ENCODE measurements at places on chromosomes 16 and 17. TPM values are rescaled to one million over a fixed set of nuclear protein-coding genes. Genes with fewer than 3 reads are reported as not detected.

ZNF319 gene
- total RNA-seq = 17.5 TPM

GRCh38 chr17:50214976-50215760, 13.7 kb upstream of the COL1A1 start:
- H3K4me1 ChIP-seq = peaks cover 24% of the 10 kb centered on the region
- H3K27me3 ChIP-seq = no peaks in the 10 kb centered on the region

DNA sequence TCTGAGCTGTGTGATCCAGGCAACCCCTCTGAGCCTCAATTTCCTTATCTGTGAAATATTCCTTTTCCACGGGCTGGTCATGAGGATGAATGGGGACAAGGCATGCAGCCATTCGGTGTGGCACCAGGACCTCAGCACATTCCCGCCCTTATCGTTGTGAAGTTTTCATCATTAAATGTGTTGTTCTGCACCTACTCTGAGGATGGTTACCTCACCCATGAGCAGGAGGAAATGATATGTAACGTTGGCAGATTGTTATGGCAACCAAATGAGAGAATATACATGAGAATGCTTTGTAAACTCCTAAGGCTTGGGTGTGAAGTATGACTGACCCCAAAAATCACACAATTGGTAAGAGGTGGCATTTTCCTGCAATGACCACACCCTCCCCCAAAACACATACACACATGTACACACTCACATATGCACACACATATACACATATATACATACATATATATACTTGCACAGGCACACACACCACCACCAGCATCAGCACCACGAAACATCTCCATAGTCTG, 39.5 kb downstream of the SMARCE1 start:
- no peak for DNase-seq
- H3K4me1 ChIP-seq = no peaks in the 10 kb centered on the region
- H3K4me3 ChIP-seq = no peak overlapping the region
- no peak overlapping the region for H3K27ac ChIP-seq
- H3K36me3 ChIP-seq = no peaks in the 10 kb centered on the region

DNA sequence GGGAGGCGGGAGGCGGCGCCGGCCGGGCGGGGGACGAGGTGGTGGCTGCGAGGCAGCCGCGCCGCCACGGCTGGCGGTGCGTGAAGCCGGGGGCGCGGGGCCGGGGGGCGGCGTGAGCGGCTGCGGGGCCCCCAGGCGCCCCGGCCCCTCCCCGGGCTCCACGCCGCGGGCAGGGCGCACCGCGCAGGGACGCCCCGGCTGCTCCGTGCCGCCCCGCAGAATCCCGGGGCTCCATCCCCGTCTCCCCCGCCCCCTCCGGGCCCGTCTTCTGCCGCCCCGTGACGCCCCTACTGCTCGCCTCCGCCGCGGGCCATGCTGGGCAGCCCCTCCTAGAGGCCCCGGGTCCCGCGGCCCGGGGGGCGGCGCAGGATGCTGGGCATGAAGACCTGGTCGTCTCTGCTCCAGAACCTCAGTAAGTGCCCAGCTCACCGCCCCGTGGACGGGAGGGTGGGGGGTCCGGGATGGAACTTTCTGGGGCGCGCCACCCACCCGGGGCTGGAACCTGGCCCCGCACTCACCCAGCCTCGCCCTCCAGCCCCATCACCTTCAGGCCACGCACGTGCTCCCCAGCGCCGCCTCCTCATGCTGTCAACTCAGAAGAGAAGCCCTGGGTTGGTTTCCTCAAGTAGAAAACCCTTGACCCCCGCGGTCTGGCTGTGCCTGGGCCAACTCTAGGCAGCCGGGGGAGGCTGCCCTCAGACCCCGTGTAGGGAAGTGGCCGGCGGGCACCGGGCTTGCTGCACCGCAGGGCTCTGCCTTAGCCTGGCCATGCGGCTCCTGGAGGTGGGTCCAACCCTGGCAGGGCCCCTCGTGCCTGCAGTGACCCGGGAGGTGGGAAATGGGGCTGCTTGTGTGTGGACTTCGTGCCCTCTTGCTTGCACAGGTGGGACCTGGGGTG, 150.2 kb upstream of the GSE1 start:
- no peaks in the 10 kb centered on the region for H3K27me3 ChIP-seq
- DNase-seq = no peak
- peaks cover 10% of the 10 kb centered on the region for H3K4me1 ChIP-seq
- H3K27ac ChIP-seq = no peak overlapping the region
- peak overlapping the region; percentile 55 for H3K4me3 ChIP-seq

GRCh38 chr17:34259146-34259545, 4.1 kb downstream of the CCL2 start:
- H3K4me3 ChIP-seq = no peak overlapping the region
- no peaks in the 10 kb centered on the region for H3K27me3 ChIP-seq
- DNase-seq = no peak
- peaks cover 7% of the 10 kb centered on the region for H3K4me1 ChIP-seq
- H3K36me3 ChIP-seq = no peaks in the 10 kb centered on the region

IFT20 gene
- total RNA-seq = 13.6 TPM

- no peaks in the 10 kb centered on the region for H3K27me3 ChIP-seq
- no peak overlapping the region for H3K4me3 ChIP-seq
- no peak overlapping the region for H3K27ac ChIP-seq
- H3K36me3 ChIP-seq = no peaks in the 10 kb centered on the region
Observed at GRCh38 chr17:50517011-50517410, 8.8 kb downstream of the MYCBPAP start.

TBKBP1 gene
- 18.3 TPM for total RNA-seq

DNA sequence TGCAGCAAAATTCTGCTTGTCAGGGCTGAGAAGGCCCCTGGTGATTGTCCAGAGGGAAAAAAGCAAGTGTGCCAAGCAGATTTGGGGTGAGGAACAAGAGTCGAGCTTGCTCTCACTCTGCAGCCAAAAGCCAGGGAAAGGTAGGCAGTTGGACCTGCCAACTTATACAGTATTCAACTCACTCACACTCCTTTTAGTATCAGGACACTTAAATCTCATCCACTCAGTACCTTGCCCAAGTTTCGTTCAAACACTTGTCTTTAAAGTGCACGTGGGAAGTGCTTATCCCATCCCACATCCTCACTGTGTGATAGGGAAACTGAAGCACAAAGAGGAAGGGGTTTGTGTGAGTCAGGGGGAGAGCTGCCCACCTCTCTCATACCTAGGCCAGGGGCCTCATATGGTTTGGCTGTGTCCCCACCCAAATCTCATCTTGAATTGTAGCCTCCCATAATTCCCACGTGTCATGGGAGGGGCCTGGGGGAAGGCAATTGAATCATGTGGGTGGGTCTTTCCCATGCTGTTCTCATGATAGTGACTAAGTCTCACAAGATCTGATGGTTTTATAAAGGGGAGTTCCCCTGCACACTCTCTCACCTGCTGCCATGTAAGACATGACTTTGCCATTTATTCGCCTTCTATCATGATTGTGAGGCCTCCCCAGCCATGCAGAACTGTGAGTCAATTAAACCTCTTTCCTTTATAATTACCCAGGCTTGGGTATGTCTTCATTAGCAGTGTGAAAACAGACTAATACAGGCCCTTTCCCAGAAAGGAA, 25.6 kb upstream of the CES5A start:
- no peaks in the 10 kb centered on the region for H3K27me3 ChIP-seq
- no peak overlapping the region for H3K4me3 ChIP-seq

- DNase-seq = no peak
- H3K27me3 ChIP-seq = no peaks in the 10 kb centered on the region
- peaks cover 7% of the 10 kb centered on the region for H3K36me3 ChIP-seq
- H3K4me3 ChIP-seq = no peak overlapping the region
Observed at GRCh38 chr17:32773856-32774694, 102.8 kb downstream of the MYO1D start.

DNA sequence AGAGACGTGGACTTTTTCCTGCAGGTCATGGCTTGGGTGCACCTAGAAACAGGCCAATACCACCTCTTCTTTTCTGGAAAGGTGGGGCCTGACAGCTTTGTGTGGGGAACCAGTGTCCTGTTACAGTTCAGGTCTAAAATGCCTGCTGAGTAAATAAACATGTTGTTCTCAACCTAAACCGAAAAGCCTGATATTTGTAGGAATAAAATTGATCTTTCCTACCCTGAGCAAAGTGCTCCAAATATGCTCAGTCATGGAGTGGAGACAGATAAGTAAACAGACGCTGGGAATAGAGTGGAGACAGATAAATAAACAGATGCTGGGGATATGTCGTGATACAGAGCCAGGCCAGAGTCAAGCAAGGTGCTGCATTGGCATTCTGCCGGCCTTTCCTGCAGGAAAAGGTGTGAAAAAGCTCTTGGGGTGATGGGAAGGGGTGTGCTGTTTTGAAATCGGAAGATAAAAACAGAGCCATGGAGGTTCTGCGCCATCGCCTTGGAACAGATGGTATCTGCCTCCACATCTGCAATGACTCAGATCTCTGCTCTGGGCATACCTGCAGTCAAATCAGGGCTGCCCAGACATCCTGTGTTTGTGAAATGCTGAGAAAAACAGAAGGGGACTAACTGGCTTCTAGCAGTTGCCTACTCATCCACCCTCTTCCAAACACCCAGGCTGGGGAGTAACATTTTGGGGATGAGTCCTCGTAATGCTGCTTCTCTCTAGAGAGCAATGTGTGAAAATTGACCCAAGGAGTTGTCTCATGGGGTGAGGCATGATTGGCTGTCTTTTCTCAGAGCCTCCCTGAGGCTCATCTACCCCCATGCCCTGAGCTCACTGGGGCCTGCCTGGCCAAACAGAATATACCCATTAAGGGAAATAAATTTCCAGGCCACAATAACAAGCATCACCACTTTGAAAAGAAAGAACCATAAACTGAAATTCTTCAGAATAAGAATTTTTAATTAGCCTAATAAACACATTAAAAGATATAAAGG, 16.8 kb upstream of the TRPV2 start:
- DNase-seq = no peak
- no peaks in the 10 kb centered on the region for H3K36me3 ChIP-seq
- no peaks in the 10 kb centered on the region for H3K4me1 ChIP-seq
- no peak overlapping the region for H3K4me3 ChIP-seq
- no peaks in the 10 kb centered on the region for H3K27me3 ChIP-seq

DNA sequence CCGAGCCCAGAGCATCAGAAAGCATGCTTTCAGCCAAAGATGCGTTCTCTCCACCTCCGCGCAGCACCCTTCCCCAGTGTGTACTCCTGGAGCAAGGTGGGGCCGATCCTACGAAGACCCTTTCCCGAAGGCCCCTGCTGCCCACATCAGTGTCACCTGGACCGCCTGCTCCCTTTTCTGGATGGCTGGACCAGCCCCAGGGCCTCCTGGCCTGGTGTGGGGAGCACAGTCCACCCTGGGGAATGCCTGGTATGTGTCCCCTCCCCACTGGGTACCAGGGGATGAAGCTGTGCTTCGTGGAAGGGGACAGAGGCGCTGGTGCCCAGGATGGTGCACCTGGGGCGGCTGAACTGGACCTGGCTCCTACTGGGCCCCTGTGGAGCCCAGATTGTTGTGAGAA, 173.8 kb downstream of the SEC14L1 start:
- peaks cover 39% of the 10 kb centered on the region for H3K4me1 ChIP-seq
- DNase-seq = peak; percentile 55
- no peaks in the 10 kb centered on the region for H3K27me3 ChIP-seq
- no peak overlapping the region for H3K27ac ChIP-seq
- H3K4me3 ChIP-seq = no peak overlapping the region
- H3K36me3 ChIP-seq = no peaks in the 10 kb centered on the region

DNA sequence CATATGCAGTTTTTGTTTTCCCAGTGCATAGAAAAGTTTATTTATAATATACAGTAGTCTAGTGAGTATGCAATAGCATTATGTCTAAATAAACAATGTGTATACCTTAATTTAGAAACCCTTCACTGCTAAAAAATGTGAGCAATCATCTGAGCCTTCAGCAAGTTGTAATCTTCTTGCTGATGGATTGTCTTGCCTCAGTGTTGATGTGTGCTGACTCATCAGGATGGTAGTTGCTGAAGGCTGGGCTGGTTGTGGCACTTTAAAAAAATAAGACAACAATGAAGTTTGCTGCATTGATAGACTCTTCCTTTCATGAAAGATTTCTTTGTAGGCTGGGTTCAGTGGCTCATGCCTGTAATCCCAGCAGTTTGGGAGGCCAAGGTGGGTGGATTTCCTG, 13.9 kb upstream of the CAPNS2 start:
- no peak overlapping the region for H3K27ac ChIP-seq
- H3K4me1 ChIP-seq = no peaks in the 10 kb centered on the region
- H3K4me3 ChIP-seq = no peak overlapping the region
- no peak for DNase-seq
- no peaks in the 10 kb centered on the region for H3K27me3 ChIP-seq

GRCh38 chr16:912322-912683, 58.5 kb downstream of the LMF1 start:
- no peak overlapping the region for H3K27ac ChIP-seq
- H3K36me3 ChIP-seq = peaks cover 30% of the 10 kb centered on the region
- H3K4me1 ChIP-seq = no peaks in the 10 kb centered on the region

- no peak overlapping the region for H3K27ac ChIP-seq
- no peaks in the 10 kb centered on the region for H3K27me3 ChIP-seq
- H3K4me3 ChIP-seq = no peak overlapping the region
Observed at GRCh38 chr16:85465328-85466303, 147.5 kb upstream of the GSE1 start.

- peak overlapping the region; percentile 86 for H3K4me3 ChIP-seq
- no peak for DNase-seq
- peak overlapping the region; percentile 98 for H3K27ac ChIP-seq
- peaks cover 3% of the 10 kb centered on the region for H3K4me1 ChIP-seq
Observed at GRCh38 chr16:11585460-11586377, 1.0 kb downstream of the LITAF start.

TSPAN10 gene
- total RNA-seq = not detected

DNA sequence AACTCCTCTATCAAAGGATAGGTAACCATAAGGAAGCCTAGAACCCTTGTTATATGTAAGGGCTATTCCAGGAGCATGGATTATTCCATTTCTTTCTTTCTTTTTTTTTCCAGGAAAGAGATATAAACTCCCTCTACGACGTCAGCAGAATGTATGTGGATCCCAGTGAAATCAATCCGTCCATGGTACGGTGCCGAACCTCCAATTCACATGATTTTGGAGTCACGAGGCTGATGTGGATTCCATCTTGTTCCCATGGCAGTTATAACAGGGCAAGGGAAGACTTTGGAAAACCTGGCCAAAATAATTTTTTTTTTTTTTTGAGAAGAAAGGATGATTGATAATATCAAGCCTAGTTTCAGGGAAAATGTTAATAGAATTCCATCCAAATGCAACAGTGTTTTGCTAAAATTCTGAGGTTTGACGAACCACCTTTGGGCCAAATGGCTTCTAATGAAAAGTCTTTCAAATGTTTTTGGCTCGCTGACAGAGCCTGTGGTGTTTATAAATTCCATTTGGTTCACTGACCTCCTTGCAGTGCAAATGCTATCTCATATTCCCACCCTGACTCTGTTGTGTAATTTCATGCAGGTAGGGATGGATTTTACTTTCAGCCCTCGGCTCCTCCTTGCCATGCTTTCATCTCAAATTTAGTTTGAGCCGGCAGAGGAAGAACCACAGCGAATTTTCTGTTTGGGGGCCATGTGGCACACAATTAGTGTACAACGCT, 90.0 kb downstream of the SDR42E1 start:
- no peaks in the 10 kb centered on the region for H3K36me3 ChIP-seq

SYT17 gene
- total RNA-seq = 2.4 TPM

- no peaks in the 10 kb centered on the region for H3K36me3 ChIP-seq
- no peak for DNase-seq
- H3K4me3 ChIP-seq = peak overlapping the region; percentile 73
- no peaks in the 10 kb centered on the region for H3K27me3 ChIP-seq
- H3K27ac ChIP-seq = peak overlapping the region; percentile 44
Observed at GRCh38 chr16:67481561-67482232, 740 bp upstream of the ATP6V0D1 start.

- no peaks in the 10 kb centered on the region for H3K36me3 ChIP-seq
- no peaks in the 10 kb centered on the region for H3K27me3 ChIP-seq
- no peak overlapping the region for H3K27ac ChIP-seq
- H3K4me3 ChIP-seq = no peak overlapping the region
- DNase-seq = no peak
- H3K4me1 ChIP-seq = no peaks in the 10 kb centered on the region
Observed at GRCh38 chr17:72614871-72615626, 477.4 kb downstream of the SLC39A11 start.

KRT31 gene
- total RNA-seq = not detected

GRCh38 chr16:16015849-16016248, 66.4 kb downstream of the ABCC1 start:
- H3K36me3 ChIP-seq = peaks cover 54% of the 10 kb centered on the region
- H3K27me3 ChIP-seq = no peaks in the 10 kb centered on the region
- DNase-seq = no peak
- peaks cover 3% of the 10 kb centered on the region for H3K4me1 ChIP-seq

Data from ascending aorta (tissue), 2 donors.